ENCODE measurements at places on chromosomes 2 and 18.

DNA sequence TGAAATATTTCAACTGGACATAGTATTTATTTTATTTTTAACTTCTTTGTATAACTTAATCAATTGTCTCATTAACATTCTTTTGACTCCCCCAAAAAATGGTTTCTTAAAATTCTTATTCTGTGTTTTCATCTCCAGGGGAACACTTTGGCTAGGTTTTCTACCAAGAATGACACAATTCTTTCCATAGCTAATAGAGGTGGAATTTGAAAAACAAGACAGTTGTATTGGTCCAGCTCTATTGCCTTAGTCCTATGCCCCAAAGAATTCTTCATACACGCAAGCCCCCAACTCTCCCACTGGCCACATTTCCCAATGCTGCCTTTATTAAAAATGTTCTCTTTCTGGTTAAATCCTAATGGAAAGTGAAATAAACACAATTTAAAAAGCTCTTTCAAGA is 104.7 kb upstream of the PKDCC start:
- no peak for DNase-seq

GRCh38 chr2:121902171-121902591 is 146.7 kb downstream of the TSN start:
- no peak for DNase-seq

- no peak for DNase-seq
These were observed 291.5 kb downstream of the ZNF516 start for GRCh38 chr18:76203552-76203951.

DNA sequence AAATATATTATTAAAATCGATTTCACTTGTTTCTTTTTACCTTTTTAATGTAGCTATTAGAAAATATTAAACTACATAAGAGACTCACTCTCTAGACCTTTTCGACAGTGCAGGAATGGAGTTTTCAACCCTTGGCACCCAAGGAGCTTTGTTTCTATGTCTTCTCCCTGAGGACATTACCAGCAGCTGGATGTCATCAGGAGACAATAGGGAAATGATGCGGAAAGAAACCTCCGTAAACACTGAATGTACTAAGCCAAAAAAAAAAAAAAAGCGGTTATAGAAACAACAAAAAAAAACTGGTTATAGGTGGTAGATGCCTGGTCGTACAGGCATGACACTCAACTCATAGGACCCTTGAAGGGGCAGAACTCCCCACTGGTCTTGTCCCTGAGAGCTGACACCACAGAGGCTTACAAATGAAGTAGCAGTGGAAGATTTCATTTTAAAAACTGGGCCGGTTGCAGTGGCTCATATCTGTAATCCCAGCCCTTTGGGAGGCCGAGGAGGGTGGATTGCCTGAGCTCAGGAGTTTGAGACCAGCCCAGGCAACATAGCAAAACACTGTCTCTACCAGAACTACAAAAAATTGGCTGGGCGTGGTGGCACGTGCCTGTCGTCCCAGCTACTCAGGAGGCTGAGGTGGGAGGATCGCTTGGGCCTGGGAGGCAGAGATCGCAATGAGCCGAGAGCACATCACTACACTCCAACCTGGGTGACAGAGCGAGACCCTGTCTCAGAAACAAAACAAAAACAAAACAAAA is 23.8 kb downstream of the THAP4 start:
- no peak for DNase-seq

GRCh38 chr2:43136876-43137275 is 89.5 kb downstream of the ZFP36L2 start:
- no peak for DNase-seq

GRCh38 chr2:237209885-237210284 is 124.2 kb downstream of the COPS8 start:
- DNase-seq = no peak

- DNase-seq = no peak
These were observed 64.2 kb downstream of the RPL37A start for GRCh38 chr2:216562696-216563435.
